ENCODE measurements at places on chromosomes 1 and 21.

DNA sequence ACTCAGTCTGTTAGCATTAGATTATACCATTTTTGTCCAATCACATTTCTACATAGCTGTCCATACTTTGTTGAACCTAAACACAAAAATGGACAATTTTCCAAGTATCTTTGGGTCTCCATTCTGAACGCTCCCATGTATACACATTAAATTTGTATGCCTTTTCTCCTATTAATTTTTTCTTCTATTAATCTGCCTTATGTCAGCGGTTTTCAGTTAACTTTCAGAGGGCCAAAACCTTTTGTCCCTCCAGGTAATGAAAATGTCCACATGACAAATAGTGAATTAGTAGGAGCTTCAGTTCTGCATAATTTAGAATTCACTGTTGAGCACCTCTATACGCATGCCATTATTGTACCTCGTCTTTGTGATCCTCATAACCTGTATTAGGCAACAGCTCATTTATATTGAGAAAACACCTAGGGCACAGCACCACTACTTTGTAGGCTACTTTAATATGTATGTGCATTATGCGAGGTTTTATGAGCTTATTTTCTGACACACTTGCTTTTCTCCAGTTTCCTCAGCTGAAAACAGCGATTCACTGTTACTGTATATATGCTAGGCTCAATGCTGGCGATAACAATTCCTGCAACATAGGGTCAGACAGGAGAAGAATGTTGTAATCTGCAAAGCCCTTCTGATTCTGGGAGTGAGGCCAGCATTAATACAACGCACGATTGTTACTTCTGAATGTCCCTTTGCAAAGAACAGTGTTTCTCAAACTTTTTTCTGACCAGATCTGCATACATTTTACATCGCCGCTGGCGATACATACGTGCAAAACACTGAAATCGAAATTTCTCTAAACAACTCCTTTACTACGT, 1.1 kb upstream of the ABCD3 start:
- no peak for DNase-seq

- no peak for DNase-seq
Observed at GRCh38 chr1:169367096-169367685, 406 bp downstream of the NME7 start.

GRCh38 chr1:199310708-199311107, 671.9 kb downstream of the PTPRC start:
- DNase-seq, result no peak

DNA sequence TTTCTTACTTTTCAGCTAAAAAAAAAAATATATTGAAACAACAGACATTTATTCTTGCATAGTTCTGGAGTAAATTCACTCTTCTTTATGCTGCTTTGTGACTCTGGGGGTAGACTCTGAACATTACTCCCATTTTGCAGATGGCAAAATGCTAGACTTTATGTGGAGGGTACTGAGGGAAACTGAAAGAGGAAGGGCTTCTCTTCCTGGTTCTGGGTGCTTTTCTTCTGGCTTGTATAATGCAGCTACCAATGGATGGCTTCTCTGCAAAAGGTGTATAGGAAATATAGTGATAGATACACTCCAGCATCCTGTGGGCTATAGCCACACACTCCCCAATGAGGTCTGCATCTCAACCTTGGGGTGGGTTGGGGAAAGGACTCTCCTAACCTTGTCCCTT, 19.7 kb upstream of the ZBTB40 start:
- DNase-seq, result no peak

GRCh38 chr1:37764414-37764825, 500 bp downstream of the EPHA10 start:
- peak; percentile 67 for DNase-seq

DNA sequence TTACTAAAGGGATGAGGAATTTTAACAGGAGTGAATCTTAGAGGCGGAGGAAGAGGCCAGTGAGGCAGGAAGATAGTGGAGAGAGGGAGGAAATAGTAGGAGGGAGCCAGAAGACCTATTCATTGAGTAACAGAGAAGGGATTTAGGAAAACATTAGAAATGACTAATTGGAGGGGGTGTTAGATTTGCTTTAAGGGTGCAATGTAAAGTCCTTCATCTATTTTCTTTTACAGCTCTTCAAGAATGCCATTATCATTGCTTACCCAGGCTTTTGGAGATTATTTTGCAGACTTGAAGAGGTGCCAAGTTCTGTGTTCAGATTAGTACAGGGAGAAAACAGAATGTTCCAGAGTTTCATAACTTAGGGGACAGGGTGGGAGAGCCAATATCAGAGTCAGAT, 33.8 kb downstream of the OR10J1 start:
- no peak for DNase-seq

DNA sequence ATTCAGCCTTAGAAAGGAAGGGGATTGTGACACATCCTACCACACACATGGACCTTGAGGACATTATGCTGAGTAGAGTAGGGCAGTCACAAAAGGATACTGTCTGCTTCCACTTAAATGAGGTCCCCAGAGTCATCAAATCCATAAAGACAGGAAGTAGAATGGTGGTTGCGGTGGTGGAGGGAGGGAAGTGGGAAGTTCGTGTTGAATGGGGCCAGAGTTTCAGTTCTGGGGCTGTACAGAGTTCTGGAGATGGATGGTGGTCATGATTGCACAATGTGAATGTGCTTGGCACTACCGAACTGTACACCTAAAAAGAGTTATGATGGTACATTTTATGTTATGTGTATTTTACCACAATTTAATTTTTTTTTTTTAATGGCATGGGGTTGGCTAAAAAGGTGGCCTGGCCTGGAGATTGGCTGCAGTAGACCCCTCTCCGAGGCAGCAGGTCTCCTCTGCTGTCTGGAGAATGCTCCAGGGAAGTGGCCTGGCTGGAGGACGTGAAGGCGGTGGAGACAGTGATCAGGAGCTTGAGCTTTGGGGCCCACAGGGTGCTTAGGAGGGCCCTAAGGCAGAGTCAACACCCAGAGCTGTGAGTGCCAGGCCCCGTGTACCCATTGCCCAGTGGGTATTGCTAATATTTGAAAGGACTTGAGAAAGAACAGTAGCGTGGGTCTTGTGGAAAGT, 30.4 kb downstream of the IFNGR2 start:
- DNase-seq, result no peak

DNA sequence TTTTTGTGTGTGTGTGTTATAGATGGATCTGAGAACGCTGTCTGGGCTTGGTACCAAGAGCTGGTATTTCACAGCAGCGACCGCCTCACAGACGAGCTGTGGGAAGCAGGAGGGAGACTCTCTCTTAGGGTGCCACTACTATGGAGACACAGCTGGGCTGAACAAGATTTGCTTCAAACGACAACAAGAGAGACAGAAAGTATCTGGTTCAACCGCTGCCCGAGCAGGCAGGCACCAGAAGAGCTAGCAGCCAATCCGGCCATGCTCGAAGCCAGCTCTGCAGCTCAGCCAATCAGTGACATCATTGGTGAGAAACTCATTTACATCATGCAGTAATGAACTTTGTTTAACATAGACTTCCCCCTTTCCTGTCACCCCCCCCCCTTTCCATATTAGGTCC, 341.3 kb downstream of the USP25 start:
- DNase-seq, result no peak

DNA sequence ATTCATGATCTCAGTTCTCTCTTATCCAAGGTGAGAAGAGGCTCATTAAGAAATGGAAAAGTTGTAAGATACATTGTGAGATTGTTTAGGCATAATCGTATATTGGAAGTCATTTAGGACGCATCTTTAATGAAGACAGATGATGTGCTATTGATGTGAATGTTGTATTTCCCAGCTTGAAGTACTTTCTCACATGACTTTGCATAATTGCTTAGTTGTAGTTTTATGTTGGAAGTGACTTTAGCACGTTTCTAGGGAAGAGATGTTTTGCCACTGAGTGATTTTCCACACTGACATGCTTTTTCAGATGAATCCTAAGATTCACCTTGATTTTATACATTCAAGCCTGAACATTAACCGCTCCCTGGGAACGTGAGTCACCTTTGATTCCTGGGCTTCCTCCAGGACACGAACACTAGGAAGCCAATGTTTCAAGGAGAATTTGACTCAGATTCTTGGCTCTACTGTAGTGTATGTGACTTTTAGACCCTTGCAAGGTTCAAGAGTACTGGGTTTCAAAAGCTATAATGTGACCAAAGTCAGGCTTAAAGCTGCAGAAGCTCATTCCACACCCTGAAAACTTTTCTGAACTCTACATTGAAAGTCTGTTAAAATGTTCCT, 27.9 kb downstream of the ANGEL2 start:
- no peak for DNase-seq

DNA sequence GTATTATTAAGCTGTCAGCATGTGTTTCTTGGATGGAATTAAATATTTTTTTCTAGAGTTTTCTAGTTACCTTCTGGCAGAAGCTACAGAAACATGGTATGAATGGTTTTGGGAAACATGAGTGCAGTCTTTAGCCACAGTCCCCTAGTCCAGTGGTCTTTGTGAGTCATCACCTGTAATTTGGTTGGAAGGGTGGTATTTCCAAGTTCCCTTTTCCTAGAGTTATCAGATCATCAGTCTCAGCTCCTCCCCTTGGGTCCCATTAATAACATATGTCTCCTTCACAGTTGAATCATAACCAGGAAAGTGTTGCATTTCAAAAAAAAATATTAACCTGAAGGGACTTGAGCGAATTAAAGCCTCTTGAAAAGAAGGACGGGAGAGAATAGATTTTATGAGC, 27.0 kb downstream of the ELAVL4 start:
- no peak for DNase-seq

DNA sequence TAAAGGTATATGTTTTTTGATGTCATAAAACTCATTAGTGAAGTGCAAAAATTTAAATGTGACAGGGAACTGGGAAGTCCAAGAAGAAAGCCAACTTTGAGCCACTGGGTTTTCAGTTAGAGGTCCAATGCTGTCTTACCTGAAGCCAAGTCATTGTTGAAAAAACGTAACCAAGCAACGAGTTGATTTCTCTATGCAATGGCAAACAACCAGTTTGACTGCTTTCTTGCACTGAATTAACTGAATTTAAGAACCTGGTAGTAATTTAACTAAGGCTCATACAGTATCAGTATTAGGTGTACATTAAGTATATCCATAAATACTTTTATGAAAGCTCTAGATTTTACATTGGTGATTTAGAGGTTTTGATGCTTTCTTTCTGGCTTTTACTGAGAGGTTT, 20.2 kb upstream of the S1PR1 start:
- no peak for DNase-seq

DNA sequence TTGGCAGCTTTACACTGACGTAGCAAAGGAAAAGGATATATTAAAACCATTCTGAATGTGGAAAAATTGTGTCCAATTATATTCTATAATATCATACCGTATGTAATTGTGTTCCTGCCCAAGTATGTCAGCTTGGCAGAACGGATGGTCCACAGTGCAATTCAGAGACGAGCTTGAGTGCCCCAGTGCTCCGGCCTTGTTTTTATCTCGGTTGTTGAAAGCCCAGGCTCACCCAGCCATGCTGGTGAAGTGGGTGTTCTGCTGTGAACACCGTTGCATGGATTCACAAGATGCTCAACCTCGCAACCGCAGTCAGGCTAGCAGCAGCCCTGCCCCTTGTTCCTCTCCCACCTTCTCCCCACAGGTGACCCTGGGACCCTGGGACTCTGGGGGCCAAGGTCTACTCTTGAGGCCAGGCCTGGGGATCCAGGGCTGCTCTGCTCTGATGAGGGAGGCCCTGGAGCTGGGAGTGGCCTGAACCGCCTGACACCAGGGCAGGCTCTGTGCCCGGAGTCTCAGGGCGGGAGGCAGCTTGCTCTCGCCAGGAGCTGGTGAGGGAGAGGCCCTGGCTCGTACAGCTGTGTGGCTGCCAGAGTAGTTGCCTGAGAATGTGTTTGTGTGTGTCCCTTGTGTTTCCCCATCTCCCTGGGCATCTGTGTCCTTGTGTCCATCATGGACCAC, 11.2 kb downstream of the PTPRF start:
- DNase-seq, result no peak

- no peak for DNase-seq
Observed at GRCh38 chr1:116078699-116079223, 32.4 kb upstream of the MAB21L3 start.

DNA sequence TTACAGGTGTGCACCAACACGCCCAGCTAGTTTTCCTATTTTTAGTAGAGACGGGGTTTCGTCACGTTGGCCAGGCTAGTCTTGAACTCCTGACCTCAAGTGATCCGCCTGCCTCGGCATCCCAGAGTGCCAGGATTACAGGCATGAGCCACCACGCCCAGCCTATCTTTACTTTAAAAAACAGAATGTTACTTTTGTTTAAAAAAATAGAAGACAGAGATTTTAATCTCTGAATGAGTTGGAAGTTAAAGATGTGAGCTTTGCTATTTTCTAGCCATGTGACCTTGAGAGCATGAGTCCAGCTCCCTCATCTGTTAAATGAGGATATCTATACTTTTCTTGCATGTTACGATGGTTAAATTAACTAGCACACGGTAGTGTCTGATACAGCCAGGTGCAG, 3.9 kb upstream of the PUM1 start:
- DNase-seq, result no peak

DNA sequence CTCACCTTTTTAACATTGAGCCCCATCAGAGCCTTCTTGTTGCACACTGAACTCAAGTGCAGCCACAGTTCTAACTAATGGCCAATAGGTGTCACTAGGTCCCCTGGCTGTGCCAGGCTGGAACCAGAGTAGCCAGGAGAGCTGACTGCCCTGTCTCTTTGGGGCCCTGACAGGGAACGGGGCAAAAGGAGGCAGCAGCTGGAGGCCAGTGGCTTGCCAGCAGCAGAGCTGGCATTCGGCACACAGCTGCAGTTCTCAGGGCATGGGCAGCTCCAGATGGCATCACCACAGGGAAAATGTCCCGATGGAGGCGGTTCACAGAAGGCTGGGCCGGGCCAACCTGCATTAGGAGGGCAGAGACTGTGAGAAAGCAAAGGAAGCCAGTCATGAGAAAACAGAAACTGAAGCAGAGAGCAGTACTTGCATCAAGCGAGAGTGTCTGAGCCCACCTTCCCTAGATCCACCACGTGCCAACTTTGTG, 188.6 kb downstream of the FCRL5 start:
- peak; percentile 7 for DNase-seq

DNA sequence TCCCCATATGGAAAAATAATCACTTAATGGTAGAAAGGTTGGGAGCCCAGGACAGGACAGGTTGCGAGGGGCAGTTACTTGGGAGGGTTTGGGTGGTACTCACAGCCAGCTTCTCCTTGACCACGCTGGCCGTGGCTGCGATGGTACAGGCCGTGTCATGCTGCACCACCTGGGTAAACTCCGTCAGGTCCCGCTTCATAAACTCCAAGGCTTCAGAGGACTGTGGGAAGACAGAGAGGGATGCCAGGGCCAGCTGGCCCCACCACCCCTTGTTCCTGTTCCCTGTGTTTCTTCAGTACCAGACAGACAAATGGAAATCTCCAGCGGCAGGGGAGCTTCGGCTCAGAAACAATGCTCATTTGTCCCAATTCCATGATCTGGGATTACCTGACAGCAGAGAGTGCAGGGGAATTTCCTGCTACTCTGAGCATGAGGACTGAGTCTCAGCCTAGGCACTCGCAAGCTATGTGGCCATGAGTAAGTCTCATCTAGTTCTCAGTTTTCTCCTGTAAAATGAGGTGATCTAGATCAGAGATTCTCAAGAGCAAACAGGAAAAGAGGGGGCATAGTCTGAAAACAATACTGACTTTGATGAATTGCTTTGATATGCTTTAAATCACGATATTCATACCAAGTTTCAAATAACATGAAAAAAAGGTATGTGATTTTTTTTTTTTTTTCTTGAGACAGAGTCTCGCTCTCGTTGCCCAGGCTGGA, 7.4 kb downstream of the BSDC1 start:
- DNase-seq, result no peak

All from activated CD4-positive, alpha-beta T cell treated with anti-CD3 and anti-CD28 coated beads, Interleukin-2, amount 10 ng/mL, durations not matched to agents 7 days and 5 days (primary cell).